Pons (tissue), 1 donor: ENCODE measurements at places on chromosomes 4 and X.

- DNase-seq: no peak
These were observed 427.7 kb upstream of the MAGEB2 start for GRCh38 chrX:29787656-29788055.

DNA sequence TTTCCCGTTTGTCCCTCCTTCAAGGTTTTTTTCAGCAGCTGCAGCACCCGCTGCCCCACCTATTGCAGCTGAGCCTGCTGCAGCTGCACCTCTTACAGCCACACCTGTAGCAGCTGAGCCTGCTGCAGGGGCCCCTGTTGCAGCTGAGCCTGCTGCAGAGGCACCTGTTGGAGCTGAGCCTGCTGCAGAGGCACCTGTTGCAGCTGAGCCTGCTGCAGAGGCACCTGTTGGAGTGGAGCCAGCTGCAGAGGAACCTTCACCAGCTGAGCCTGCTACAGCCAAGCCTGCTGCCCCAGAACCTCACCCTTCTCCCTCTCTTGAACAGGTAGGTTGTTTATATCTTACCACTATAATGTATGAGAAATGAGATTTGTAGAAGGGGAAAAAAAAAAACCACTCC lies 4.5 kb downstream of the PRR27 start:
- no peak for DNase-seq

- DNase-seq: peak; percentile 65
These were observed 2.2 kb upstream of the CFI start for GRCh38 chr4:109803924-109804571.

GRCh38 chr4:145884775-145885174 lies 53.8 kb downstream of the ZNF827 start:
- no peak for DNase-seq

DNA sequence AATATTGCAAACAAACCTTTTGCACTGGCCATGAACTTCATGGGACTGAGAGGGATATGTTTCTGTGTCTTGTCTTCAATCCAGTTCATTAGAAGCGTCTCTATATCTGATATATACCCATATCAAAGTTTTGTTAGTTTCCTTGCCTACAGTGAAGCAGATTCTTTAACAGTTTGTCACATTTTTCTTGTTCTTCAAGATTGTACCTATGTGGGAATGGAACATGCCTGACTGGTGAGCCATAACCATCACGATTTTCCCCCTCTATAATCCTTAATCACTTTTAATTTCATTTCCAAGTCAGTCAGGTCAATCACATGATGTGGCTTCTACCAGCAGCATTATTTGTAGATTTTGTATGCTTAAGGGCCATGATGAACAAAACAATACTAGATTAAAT lies 197.1 kb upstream of the PDE5A start:
- no peak for DNase-seq

DNA sequence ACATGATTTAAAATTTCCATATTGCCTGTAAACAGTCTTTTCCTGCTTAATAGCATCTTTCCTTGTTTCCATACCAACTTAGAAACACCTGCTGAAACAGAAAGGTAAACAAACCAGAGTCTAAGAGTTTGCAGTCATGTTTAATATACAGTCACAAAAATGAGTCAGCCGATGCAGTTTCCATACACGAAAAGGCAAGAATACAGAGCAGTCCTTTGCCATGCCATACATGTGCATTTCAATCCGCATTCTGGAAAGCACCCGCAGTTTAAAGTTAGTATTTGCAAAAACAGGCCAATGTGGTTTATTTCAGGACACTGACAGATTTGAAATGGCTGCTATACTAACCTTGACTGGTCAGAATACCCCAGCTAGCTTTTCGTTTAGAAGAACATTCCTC lies 32.1 kb downstream of the ASB5 start:
- DNase-seq: no peak

GRCh38 chr4:156971165-156971675 lies 379 bp downstream of the PDGFC start:
- DNase-seq: no peak

GRCh38 chrX:154135458-154136229 lies 8.4 kb upstream of the OPN1LW start:
- no peak for DNase-seq

GRCh38 chr4:25211721-25212120 lies 22.1 kb upstream of the PI4K2B start:
- no peak for DNase-seq

DNA sequence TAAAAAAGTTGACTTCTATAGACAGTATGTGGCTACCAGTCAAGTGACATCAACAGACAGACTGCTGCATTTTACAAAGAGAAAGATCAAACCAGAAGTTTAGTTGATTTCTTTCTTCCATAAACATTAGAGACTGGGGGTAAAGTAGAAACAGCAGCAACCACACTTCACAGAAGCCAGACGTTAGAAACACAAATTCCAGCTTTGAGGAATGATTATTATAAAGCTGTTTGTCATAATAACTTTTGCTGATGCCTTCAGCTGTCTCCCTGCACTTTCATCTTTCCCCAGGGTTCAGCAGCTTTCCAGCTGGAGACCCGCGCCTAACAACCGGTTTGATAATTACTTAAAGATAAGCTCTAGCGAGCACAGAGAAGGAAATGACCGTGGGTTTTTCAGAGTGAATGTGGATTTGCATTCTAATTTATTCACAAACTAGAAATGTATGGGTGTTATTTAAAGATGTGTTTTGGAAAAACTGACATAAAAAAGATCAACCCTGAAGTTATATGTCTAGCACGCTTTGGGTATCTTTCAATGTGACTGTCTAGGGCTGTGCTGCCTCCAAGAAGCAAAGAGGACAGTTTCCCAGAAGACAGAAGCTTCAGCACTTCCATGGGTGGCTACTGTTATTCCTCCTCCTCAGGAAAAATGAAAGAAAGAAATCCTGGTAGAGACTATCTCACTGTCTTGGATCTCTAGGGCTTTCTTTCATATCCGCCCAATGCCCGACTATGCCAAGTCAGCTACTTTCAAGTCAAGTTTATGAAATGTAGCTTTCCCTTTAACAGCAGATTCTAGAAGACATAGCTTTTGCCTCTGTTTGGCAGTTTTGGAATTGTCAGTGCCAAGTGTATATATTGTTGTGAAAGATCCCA lies 15.0 kb upstream of the ENAM start:
- DNase-seq: no peak

DNA sequence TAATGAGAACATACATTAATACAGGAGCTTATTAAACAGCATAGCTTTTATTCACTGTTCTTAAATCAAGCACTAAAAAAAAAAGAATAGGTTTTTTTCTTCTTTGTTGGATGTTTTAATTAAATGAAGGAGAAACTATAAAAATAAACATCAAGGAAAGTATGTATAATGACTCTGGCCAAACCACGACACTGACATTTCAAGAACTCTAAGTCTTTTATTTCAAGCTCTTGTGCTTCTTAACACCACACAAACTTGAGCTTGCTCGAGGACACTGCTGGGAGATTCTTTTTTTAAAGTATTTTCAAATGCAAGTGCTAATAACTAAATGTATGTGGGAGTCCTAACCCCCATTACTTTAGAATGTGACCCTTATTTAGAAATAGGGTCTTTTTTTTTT lies 204.9 kb upstream of the PPARGC1A start:
- DNase-seq: no peak

DNA sequence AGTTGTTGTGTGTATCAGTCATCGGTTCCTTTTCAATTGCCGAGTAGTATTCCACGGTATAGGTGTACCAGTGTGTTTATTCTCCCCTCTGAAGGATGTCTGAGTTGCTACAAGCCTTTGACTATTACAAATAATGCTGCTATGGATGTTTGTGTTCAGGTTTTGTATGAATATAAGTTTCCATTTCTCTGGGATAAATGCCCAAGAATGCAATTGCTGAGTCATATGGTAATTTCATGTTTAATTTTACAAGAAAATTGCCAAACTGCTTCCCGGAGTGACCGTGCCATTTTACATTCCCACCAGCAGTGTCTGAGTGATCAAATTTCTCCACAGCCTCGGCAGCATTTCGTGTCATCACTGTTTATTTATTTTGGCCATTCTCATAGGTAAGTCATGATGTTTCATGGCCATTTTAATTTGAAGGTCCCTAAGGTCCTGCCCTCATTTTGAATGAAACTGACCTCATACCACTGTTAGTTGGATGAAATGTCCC lies 73.9 kb downstream of the IRF2 start:
- no peak for DNase-seq

DNA sequence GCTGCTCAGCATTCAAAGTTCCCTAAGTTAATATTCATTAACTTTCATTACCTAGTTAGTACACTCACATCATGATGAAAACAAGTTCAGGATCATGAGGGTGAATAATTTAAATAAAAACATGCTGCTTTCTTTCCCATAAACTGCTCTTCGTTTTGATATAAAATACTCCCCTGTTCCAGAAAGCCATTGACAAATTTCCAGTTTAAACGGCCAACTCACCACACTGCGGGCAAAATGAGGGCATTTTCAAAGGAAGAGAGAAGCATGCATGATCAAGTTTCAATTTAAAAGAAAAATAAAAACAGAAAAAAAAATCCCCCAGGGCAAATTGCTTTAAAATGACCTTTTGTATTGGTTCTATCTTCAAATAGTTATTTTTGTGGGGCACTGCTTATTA lies 69.6 kb downstream of the EPHA5 start:
- no peak for DNase-seq

GRCh38 chrX:71252221-71252620 lies 1.7 kb downstream of the ZMYM3 start:
- no peak for DNase-seq
